ENCODE measurements at places on chromosomes 4 and X. TPM values are rescaled to one million over a fixed set of nuclear protein-coding genes. Genes with fewer than 3 reads are reported as not detected.

GRCh38 chr4:153232768-153233167 lies 28.5 kb downstream of the TRIM2 start:
- no peak for DNase-seq

DNA sequence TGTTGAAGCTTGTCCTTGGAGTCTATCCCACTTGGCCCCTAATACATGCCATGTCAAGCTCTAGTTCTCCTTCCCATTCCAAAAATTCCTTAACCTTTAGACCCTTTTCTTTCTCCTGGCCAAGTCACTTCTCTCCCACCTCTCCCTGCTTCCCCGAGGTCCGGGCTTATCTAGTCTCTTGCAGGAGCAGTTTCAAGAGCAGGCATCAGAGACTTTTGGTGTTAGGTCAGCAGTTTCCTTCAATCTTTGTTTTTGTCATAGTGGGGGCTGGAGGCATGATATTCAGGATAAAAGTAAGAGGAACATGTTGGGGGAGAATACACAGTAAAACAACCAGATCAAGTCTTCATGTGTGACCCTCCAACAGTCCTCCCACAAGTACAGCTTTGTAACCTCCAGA lies 11.5 kb upstream of the IDS start:
- DNase-seq, result no peak

- DNase-seq, result no peak
Observed at GRCh38 chr4:102534845-102535244, 33.7 kb downstream of the NFKB1 start.

DNA sequence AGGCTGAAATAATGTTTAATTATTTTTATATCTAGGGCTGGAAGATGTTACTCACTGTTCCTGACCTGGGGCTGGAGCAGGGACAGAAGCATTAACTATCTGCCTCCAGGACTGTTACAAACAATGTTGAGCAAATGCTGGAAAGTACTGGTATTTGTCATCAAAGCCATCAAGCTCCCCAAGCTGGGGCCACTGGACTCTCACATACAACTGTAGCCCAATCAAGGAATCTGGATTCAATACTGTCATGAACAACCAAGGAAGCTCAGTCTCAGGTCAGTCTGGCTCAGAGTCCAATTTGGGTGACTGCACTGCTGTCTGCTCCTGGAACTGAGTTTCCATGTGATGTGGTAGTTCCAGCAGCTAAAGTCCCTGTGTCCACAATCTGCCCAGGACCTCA lies 50.4 kb downstream of the APOO start:
- DNase-seq, result no peak

DNA sequence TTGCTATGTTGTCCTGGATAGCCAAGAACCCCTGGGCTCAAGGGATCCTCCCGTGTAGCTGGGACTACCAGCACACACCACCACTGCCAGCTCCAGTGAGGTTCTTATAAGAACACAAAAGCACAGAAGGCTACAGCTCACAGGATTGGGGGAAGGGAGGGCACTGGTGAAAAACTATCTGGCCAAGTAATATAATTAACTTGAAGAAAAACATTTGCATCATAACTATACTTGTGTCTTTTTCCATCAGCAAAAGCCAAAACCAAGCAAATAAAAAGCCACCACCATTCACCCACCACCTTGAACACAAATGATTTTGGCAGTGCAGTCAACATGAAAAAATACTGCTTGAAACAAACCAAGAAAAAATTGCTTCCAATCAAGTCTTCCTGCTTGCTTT lies 188.2 kb downstream of the MAML3 start:
- DNase-seq, result no peak

DNA sequence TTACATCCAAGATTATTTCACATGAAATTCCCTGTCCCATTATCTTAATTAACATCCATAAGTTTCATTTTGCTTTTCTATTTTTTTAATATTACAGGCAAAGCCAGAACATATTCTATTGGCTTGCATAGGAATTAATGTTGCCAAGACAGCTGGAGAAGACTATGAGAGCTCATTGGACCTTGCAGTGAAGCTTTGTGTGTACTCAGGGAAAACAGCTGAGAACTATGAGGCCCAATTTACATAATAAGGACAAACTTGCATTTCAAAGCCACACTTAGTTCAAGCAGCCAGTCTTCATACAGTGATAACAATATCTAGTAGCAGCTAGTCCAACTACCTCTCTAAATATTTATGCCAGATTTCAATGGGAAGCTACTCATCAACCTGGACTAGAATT lies 134.4 kb downstream of the DDX53 start:
- DNase-seq, result no peak

DNA sequence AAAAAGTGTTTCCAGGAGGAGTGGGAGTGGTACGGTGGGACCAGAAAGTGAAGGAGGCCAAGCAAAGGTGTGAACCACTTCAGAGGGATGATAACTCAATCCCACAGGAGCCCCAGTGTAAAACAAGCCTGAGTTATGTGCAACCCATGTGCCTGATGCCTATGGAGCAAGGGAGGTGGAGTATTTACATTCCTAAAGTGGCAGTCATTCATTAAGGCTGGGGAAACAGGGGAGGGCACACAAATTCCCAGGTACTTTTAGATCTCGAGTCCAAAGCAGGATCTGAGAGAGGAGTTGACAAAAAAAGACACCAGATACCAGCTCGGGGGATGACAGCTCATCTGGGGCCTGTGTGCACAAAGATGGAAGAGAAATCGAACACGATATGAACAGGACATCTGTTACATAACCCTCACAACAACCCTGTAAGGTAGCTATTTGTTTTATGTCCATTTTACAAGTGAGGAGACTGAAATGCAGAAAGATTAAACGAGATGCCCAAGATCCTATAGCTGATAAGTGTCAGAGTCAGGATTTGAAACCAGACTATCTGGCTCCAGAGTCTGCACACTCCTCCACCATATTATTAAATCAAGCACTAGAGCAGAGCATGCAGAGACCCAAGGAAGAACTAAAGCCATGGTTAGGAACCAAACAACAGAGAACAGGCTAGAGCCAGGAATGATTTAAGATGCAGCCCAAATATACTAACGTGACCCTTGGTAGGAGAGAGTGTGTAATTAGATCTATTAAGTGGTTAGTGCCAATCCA lies 91.9 kb upstream of the MAPK10 start:
- DNase-seq, result no peak

DNA sequence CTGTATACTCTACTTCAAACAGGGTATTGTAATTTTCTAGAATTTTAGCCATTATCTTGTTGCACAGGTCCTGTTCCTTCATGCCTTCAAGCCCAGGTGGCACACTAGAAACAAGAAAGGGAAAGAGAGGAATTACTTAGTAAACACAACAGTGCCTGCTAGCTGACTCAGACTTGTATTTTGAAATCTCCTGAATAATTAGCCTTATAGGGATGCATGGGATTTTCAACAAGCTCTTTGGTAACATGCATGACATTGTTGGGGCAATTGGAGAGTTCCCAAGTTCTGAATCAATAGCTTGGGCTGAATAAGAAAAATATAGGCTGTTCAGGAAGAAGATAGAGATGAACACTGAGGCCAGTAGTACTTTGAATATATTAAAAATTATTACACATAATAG lies 118.8 kb downstream of the FAM13A start:
- no peak for DNase-seq

DNA sequence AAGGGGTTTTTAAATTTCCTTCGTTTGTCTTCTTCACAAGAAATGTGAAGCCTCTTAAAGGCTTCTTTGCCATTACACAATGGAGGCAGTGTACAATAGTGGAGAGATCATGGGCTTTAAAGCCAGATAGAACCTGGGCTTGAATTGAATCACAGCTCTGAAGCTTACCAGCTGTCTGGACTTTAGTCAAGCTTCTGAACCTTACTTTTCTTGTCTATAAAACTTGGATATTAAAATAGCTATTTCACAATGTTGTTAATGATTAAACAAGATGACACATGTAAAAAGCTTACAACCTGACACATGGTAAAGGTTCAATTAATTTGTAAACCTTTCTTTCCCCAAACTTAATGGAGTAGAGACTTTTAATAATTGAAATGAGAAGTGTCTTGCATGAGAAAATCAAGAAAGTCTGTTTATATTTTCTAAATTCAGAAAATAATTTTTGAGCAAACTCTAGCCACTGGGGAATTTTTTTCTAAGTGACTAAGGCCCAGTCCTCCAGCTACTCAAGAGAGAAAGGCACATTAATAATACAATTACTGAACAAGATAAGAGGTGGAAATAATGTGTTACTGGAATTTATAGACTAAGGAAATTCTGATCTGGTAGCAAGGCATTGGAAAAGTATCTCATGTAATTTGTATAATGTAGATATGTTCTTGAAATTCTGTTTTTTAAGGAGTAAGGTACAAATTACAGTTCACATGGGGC lies 21.7 kb upstream of the TBC1D8B start:
- DNase-seq, result no peak

DNA sequence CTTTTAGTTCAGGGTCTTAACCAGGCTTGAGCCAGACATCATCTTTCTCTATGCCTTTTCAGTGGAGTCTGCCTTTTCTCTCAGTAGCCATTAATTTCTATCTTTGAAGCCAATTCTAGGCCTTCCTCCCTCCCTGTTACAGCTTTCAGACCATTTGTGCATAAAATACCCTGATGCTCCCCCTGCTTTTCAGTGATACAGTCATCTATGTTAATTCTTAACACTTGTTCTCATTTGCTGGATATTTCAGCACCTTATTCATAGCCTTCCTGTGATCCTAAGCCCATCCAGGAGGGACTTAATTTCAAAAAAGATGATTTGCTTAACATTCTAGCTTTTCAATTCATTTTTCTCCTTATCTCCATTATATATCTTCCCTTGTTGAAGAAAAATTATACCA lies 42.3 kb downstream of the ANXA10 start:
- DNase-seq, result no peak

GRCh38 chrX:19182785-19183184 lies 60.5 kb upstream of the ADGRG2 start:
- DNase-seq, result no peak

DNA sequence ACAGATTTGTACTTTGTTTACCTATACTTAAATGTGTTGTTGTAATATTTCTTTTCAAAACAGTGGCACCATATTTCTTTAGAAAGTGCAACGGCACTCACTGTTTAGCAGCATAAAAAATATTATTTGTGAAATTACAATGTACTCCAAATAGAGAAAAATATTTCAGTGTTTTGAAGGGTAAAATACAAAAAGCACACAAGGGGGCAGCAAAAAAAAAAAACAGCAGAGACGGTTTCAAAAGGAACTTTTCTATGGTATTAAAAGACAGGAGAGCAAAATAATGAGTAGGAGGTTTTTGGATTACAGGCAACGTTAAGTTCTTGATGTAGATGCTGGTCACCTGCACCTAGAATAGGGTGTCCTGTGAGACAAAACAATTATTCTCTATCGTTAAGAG lies 2.0 kb downstream of the NUDT11 start:
- DNase-seq, result no peak

- no peak for DNase-seq
Observed at GRCh38 chr4:98642991-98643426, 15.4 kb downstream of the TSPAN5 start.

- DNase-seq, result no peak
Observed at GRCh38 chr4:170777663-170778062, 687.9 kb upstream of the AADAT start.

GRCh38 chr4:123555807-123556273 lies 159.2 kb downstream of the SPRY1 start:
- DNase-seq, result no peak

DNA sequence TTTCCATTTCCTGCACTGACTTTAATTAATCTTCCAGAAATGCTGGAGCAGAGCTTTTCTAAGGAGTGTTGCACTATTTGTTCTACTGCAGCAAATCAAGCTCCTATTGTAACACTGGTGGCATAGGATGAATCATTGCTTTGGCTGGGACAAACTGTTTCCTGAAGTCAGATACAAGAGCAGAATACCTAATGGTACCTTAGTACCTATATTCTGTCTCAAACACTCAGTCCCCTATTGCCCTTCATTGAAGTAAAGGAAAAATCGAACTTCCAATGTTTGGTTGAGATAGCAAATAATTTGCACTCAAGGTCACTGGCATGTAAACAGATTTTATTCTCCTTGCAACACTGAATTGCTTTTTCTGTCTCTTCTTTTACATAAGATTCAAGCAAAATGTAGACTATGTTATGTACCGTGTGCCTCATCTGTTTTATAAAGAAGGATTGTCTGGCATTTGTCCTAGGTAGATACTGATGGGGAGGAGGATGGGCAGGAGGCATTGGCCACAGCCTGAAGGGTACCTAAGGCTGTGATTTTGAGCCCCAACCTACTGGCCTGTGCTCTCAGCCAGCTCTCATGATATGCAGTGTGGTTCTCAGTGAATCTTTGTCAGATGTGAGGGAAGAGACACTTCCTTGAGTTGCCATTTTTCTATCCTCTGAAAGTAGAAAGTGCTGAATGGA lies 141.6 kb downstream of the AASDH start:
- DNase-seq, result no peak

- no peak for DNase-seq
Observed at GRCh38 chr4:107691378-107691777, 28.7 kb downstream of the PAPSS1 start.

- DNase-seq, result no peak
Observed at GRCh38 chrX:16587836-16588235, 62.1 kb upstream of the S100G start.

DNA sequence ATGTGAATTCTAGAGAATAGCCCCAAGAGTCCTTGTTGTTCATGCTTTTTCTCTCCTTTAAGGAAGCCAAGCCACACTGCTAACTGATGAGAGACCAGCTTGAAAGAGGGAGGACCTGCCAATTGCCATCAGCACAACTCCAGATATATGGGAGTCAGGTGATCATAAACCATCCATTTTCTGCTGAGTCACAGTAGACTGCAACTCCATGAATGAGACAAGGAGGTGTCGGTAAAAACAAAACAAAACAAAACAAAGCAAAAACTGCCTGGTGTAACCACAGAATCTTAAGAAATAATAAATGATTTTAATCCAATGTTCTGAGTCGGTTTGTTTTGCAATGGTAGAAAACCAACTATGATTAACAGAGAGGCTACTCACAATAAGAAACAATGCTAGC lies 837.3 kb downstream of the PCDH7 start:
- no peak for DNase-seq

- peak; percentile 78 for DNase-seq
Observed at GRCh38 chrX:49186125-49187027, at the start of gene PRICKLE3. PRICKLE3 (minus strand) TSS chrX:49186373; CDS start chrX:49186297, 76 bp downstream.

Gene ZCCHC12
- 0.16 TPM for total RNA-seq

Gene GYG2
- not detected for total RNA-seq

Gene ADRA2C
- total RNA-seq, result not detected

Gene FOXP3
- total RNA-seq, result 11.9 TPM

Gene UCHL1
- total RNA-seq, result 7.5 TPM

Gene FGF2
- total RNA-seq, result 2.0 TPM

Gene TRAM1L1
- not detected for total RNA-seq

Gene TLR1
- 2.4 TPM for total RNA-seq

Gene IL1RAPL1
- total RNA-seq, result not detected

Gene NHSL2
- total RNA-seq, result 0.10 TPM

Gene CYBB
- total RNA-seq, result 0.76 TPM

All from activated naive CD8-positive, alpha-beta T cell treated with anti-CD3 and anti-CD28 coated beads for 36 hours (primary cell).